ENCODE measurements at places on chromosomes 4 and X.

DNA sequence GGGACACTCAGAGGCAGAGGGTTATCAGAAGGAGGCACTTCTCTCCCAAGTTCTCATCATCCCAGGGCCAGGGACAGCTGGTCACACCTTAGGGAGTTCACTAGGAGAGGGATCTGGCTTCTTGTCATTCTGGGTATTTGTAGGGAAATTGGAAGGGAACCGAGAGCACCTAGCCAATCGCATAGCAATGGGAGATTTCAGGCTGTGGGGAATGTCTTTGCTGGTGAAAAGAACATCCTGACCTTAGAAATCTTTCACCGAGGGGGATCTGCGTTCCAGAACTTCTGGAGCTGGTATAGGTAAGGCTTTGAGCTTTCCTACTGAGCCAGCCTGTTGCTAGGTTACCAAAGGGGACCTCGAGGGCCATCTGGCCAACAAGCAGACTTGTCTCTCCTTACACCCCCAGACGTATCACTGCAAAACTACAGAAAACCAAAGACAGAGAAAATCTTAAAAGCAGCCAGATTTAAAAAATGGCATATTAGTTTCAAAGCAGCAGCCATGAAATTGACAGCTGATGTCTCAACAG, 6.8 kb downstream of the HTT-AS start:
- no peak for DNase-seq

GRCh38 chr4:2074588-2074987, 15.5 kb downstream of the NAT8L start:
- DNase-seq: no peak

DNA sequence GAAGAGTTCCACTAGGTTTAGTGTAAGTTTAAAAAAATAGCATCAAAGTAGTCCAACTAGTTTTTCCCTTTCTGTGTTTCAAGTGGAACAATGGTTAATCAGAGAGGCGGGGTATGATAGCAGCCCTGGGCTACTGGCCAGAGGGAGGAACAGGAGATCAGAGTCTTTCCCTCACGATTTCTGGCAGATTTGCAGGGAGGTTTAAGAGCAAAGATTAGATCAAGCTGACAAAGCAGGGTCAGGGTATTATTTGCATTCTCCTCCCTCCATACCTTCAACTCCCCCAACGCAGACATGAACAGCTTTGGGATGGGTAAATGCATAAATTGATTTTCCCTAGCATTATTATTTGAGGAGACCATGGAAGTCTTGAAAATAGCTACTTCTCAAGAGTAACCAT, 277.6 kb upstream of the DIAPH2 start:
- DNase-seq: no peak

- no peak for DNase-seq
Observed at GRCh38 chr4:152424977-152425376, 110.9 kb downstream of the FBXW7 start.

GRCh38 chr4:77073106-77073809, 2.5 kb downstream of the CCNI start:
- no peak for DNase-seq

GRCh38 chr4:140711910-140712309, 44.3 kb downstream of the TBC1D9 start:
- DNase-seq: no peak

- no peak for DNase-seq
Observed at GRCh38 chrX:134375691-134376090, 84.3 kb upstream of the HPRT1 start.

- no peak for DNase-seq
Observed at GRCh38 chrX:11064276-11064675, 46.9 kb upstream of the HCCS start.

DNA sequence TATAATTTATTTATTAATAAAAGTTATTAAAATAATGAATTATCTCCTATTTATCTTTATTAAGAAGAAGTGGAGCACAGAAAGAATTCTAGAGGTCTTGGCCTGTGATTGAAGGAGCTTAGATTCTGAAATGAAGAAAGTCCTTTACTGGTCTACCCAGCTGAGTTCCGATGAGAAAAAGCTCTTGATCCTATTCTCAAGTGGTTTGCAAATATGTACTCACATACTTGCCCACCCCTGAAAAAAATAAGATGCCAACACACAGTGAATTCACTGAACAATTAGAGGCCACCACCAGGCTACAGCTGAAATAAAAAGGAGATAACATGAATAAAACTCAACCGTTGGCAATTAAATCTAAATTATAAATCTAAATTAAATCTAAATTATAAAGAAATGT, 253.4 kb downstream of the MAPK10 start:
- no peak for DNase-seq

GRCh38 chr4:11415409-11416070, 13.2 kb downstream of the HS3ST1 start:
- no peak for DNase-seq

DNA sequence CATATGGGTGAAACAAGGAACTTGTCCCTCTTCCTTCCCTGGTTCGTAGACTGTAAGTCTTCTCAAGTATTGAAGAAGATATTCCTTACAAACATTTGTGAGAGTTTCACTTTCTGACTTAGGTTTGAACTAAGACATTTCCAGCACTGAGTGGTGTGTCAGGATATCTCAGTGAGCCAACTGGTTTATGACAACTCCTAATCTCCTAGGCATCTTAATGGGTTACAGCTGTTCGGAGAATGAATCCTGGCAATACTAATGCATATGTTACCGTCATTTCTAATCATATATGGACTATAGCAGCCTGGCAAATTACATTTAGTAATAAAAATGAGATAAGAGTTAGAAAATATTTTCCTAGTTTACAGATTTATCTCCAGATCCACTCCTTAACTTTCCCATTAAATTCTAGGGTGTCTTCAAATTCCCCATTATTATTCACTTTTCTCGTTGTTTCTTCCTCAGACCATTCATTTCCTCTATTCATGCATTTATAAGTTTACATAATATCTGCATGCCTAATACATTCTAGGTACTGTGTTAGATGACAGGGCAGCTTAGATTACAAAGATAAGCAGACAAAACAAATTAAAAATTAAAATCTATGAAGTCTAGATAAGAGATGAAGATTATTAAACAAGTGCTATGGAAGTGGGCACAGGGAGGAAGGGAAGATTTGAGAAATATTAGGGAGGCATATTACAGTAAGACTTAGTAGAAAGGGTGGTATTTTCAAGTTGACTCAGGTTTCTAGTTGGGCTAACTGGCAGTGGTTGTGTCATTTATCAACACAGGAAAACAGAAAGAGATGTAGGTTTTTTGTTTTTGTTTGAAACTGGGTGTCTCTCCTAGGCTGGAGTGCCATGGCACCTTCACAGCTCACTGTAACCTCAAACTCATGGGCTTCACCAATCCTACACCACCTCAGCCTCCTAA, 173.9 kb downstream of the WDFY3 start:
- DNase-seq: no peak
